ENCODE measurements at places on chromosomes 5 and 9.

- DNase-seq, result no peak
Observed at GRCh38 chr9:85212887-85213286, 528.9 kb downstream of the AGTPBP1 start.

- DNase-seq, result no peak
Observed at GRCh38 chr9:18636781-18637180, 162.8 kb downstream of the ADAMTSL1 start.

GRCh38 chr9:95406121-95406520 lies 88.6 kb upstream of the FANCC start:
- no peak for DNase-seq

- no peak for DNase-seq
Observed at GRCh38 chr9:132833550-132834121, 44.4 kb downstream of the AK8 start.

- DNase-seq, result no peak
Observed at GRCh38 chr9:14485366-14485765, 171.4 kb upstream of the NFIB start.

DNA sequence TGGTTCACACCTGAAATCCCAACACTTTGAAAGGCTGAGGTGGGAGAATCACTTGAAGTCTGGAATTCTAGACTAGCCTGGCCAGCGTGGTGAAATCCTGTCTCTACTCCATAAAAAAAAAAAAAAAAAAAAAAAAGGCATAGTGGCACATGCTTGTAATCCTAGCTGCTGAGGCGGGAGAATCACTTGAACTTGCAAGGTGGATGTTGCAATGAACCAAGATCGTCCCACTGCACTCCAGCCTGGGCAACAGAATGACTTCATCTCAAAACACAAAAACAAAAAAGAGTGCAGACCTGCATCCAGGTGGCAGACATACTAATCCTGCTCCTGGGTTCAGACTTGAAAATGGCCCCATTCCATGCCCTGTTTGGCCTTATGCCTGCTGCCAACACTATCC lies 21.8 kb upstream of the ADAMTS19 start:
- DNase-seq, result no peak

DNA sequence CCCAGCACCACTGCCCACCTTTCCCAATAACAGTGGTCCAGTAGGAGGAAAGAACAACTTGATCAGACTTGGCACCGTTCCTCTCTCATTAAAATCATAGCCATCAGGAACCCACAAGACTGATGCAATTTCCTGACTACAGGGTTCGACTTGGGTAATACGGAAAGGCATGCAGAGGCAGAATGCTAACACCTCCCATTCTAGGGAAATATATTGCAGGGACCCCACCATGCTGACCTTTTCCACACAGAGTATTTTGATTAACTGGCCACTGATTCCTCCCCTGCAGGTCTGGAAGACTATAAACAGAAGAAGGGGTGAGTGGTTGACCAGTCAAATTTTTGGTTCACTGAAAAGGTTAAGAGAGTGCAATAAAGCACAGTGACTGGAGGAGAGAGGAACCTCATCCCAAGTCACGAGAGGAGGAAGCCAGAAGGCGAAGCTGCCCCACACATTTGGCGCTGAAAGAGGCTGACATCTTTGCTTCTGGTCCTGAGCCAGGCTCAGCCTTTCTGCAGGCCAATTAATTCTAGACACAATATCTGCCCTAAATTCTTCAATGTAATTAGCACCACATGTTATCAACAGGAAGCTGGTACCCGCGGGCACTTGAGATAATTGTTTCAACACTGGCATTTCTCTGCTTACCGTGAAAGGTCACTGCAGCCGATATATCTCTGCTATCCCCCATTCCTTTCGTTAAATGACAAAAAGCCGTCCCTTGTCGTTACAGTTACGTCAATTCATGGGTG lies 64.7 kb upstream of the SPOCK1 start:
- DNase-seq, result no peak

- DNase-seq, result no peak
Observed at GRCh38 chr5:77156379-77156778, 54.1 kb upstream of the PDE8B start.
